Kidney capillary endothelial cell (primary cell): ENCODE measurements at places on chromosomes 4 and X.

- no peak for DNase-seq
Observed at GRCh38 chrX:12419591-12419990, 281.3 kb downstream of the FRMPD4 start.

- peak; percentile 52 for DNase-seq
Observed at GRCh38 chr4:153573881-153574802, 108.0 kb downstream of the TMEM131L start.

GRCh38 chr4:86522349-86522748 is 71.8 kb upstream of the PTPN13 start:
- DNase-seq, result no peak

DNA sequence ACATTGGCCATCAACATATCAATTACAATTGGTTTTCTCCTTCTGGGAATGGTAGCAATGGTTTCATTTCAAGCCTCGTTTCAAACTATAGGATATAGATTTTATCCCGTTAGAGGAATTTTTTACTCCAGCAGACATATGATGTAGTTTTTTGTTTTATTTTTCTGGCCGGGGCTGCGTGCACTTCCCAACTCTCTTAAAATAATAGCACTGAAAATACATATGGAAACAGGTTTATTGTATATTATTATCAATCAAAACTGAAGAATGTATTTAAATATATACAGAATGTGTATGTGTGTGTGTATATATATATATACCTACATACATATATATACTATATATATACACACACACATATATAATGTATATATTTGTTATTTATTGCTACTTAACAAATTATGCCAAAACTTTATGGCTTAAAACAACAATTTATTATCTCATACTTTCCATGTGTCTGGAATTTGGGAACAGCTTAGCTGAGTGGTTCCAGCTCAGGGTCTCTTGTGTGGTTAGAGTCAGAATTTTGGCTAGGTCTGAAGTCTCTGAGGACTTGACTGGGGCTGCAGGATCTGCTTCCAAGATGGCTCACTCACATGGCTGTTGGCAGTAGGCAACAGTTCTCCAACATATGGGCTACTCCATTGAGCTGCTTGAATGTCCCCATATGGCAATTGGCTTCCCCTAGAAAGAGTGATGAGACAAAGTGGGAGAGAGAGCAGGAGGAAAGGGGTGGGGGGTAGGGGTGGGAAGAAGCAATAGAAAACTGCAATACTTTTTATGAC is 314.1 kb downstream of the PPP1R2C start:
- DNase-seq, result no peak

GRCh38 chr4:1628892-1629698 is 55.0 kb downstream of the FAM53A start:
- DNase-seq, result peak; percentile 32
